ENCODE measurements at places on chromosomes 4 and X.

- no peak for DNase-seq
These were observed 69.4 kb upstream of the CLDN34 start for GRCh38 chrX:9897761-9898161.

GRCh38 chr4:47061435-47061834, 30.1 kb downstream of the GABRB1 start:
- DNase-seq = no peak

DNA sequence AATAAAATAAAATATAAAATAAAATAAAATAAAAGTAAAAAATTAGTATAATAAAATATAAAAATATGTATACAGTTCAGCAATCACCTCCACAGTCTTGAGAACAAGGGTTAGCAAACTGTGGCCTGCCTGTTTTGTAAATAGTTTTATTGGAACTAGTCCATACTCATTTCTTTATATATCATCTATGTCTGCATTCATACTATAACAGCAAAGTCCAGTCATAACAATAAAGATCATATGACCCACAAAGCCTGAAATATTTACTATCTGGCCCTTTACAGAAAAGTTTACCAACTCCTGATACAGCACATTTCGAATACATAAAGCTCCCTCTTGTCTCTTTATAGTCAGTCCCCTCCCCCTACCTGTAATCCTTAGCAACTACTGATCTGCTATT, 111.9 kb downstream of the SLC10A6 start:
- no peak for DNase-seq

- DNase-seq = no peak
These were observed 473.9 kb downstream of the GALNTL6 start for GRCh38 chr4:172287117-172287516.

DNA sequence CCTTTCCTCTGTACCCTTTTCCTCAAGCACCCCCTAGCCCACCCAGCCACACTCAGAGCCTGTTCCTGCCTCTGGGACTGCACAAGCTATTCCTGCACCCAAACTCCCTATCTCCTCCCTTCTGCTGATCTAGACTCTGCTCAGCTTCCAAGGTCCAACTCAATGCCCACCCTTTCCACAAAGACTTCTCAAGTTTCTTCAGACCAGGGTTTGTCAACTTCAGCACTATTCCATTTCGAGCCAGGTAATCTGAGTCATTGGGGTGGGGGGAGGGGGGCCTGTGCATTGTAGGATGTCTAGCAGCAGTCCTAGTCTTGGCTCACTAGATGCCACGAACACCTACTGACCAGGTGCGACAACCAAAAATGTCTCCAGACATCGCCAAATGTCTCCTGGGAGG, 37.3 kb downstream of the PHKA2 start:
- DNase-seq = no peak

- peak; percentile 9 for DNase-seq
These were observed 84.9 kb upstream of the TBL1X start for GRCh38 chrX:9379697-9380551.

GRCh38 chrX:39226251-39226650, 425.0 kb downstream of the MID1IP1 start:
- no peak for DNase-seq

- no peak for DNase-seq
These were observed 134.2 kb downstream of the PWWP3B start for GRCh38 chrX:106302304-106302703.

DNA sequence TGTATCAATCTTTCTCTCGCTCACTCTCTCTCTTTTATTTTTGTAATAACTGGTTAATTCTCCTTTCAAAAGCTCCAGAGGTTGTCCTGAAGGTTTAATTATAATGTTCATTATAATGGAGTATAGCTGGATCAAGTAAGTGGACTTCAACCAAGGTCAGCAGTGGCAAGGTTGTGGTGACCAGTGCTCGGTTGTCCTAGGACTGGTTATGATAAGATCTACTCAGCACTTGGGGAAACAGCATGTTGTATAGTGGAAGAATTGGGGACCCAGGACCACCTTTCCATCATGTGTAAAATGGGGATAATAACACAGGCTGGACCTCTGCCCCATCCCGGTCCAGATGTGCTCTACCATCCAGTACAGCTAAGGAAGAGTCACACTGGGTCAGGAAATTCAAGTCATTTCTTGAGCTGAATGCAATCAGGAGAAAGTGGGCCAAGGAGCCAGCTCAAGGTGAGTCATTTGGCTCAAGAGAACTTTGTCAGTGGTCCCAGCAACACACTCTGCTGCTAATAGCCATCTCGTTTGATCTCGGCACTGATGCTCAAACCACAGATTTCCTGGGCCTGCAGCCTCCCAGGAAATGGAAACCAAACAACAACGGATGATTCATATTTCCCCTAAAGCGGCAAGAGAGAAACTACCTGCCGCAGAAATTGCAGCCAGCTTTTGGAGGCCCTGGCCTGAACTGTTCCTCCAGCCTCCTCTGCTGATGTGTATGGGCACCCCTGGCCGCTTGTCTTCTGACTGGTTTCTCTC, 123.6 kb upstream of the RBPJ start:
- DNase-seq = no peak

- DNase-seq = no peak
These were observed 10.3 kb downstream of the ZDHHC9 start for GRCh38 chrX:129833153-129833990.

GRCh38 chr4:176963121-176963520, 170.4 kb upstream of the VEGFC start:
- DNase-seq = no peak

GRCh38 chrX:129534816-129535578, 5.1 kb upstream of the OCRL start:
- no peak for DNase-seq

DNA sequence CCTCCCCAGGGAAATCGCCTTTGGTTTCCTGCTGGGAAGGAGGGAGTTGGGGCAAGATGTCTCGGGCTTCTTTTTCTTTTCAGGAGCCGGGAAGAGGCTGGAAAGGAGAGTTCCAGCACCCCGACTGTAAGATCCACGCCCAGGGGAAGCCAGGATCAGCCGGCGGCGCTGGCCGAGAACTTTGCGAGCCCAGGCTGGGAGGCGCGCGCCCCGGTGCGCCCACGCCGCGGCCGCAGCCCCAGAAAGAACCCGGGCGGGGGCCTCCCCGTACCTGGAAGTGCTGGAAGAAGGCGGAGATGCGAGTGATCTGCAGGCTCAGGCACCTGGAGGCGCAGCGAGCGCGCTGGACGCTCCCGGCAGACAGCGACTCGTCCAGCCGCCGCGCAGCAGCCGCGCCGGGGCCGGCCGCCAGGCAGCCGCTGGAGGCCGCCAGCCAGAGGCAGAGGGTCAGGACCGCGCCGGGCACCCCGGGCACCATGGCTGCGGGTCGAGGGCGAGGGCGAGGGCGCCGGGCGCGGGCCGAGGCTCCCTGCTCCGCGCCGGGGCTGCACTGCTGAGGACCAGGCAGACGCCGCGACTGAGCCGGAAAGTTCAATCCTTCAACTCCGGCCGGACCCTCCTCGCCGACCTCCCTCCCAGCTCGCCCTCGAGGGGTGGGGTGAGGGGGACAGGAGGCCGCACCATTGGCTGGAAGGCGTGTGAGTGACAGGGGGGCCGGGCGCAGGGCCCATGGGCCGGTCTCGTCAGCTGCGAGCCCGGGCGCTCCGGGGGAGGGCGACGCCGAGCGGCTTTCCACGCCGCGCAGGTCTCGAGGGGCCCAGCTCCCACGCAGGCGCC, at the start of gene ANOS1:
Gene ANOS1, minus strand, starts transcription at position 579 of the 837 bp plus-strand sequence. Its CDS starts 101 bp downstream, at position 478.
- peak; percentile 28 for DNase-seq

- DNase-seq = no peak
These were observed 105.4 kb upstream of the FAM9C start for GRCh38 chrX:13149702-13150350.

DNA sequence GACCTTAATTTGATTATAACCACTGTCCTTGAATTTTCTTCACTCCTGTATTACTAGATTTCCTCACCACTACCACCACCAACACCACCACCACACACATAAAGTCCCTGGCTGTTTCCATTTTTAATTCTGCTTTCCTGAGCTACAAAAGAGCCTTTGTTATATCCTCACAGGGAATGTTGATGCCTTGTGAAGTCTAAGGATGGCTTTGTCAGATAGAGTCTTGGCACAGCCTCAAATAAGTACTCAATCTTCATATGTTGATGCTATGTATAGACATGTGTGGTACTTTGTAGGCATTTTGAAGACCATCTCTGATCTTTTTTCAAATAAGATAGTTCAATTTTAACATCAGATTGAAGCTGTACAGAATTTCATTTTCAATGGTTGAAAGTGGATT, 1016.7 kb upstream of the LCORL start:
- DNase-seq = no peak

DNA sequence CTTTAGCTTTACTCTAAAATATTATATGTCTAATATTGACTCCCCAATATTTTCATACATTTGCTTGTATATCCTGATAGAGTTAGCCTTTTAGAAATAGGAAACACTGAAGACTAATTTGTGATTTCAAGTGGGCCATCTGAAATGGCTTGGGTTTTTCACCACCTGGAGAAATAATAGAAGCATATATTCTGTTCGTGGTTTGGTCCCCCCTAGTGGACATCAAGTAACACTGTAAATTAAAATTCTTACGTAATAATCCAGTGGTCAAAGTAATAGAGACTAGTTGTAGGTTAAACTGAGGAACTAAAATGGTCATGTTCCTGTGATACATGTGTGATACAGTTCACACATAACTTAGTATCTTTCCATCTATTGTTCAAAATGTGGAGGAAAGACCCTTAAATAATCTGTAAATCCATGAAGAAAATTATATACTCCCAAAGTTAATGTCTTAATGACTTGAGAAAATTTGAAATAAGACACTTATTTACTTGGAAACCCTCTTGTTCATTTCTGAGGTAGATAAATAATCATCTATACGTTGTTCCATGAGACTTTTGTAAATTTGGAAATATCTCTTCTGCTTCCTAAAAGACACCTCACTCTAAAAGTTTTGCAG, 79.8 kb upstream of the SMARCAD1 start:
- DNase-seq = peak; percentile 21

DNA sequence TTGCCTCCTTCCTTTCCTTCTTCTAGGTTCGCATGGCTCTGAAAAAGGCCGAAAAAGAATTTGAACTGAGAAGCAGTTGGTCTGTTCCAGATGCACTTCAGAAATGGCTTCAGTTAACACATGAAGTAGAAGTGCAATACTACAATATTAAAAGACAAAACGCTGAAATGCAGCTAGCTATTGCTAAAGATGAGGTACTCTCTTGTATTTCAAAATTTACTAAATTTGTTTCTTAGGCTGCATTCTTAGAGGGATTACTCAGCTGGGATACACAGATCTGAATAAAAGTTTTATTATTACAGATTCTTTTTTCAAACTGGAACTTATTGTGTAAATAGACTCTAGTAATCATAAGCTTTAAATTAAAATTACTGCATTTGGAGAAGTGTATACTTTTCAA, 146.9 kb downstream of the STIM2 start:
- no peak for DNase-seq

- DNase-seq = no peak
These were observed 153.8 kb upstream of the SLC4A4 start for GRCh38 chr4:71185037-71185436.

DNA sequence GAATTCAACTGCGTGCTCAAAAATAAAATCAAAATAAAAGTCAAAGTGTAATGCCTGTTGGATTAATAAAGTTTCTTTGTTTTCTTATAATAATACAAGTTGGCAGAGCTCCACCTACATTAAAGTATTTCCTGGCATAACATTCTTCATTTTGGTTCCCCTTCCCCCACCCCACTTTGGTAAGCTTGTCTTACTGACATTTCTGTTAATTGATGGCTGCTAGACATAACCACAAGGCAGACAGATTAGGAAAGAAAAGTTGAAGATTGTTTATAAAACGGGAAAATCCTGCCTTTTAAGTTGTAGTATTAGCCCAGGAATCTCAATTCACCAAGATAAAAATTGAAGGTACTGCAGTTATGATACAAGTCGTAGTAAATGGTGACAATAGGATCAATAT, 246.5 kb upstream of the RPS6KA3 start:
- no peak for DNase-seq

- no peak for DNase-seq
These were observed 13.2 kb downstream of the AFF2 start for GRCh38 chrX:148513661-148514060.

GRCh38 chr4:88981993-88982392, 75.0 kb downstream of the FAM13A start:
- DNase-seq = no peak

DNA sequence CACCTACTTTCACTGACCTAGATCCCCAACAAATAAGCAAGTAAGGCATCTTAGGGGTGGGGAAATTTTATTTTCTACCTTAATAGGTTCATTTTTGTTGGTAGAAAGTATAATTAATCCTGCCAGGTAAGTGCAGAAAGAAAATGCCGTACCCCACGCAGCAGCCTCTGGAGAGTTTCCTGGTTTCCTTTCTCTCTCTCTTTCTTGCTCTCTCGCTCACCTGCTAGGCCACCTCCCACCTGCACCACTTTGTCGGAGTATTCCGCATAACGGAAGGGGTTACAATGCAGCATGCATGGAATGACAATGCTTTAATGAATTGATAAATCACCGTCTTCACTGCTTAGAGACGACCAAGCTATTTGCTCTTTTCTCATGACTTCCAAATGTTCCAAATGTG, 101.0 kb downstream of the SCD5 start:
- no peak for DNase-seq

- no peak for DNase-seq
These were observed 50.2 kb downstream of the ANKRD17 start for GRCh38 chr4:73208376-73208775.

DNA sequence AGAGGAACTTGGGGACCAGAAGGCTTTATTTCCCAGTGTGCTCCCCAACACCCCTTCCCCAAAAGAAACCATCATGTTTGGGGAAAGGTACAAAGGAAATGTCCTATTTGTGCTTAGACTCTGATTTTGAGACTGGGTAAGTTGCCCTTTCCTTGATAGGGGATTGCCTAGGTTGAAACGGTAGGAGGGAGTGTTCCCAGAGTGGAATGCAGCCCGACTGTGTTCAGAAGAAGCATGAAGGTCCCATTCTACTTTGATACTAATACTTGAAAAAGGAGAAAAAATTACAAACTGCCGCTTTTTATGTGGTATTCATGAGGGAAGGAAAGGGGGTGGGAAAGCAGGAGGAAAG, 32.4 kb upstream of the TMEM131L start:
- no peak for DNase-seq

- DNase-seq = no peak
These were observed 64.5 kb upstream of the STX18 start for GRCh38 chr4:4606321-4606720.

- DNase-seq = no peak
These were observed 81.2 kb downstream of the SHROOM3 start for GRCh38 chr4:76515975-76516843.

GRCh38 chrX:24838629-24839028, 144.9 kb downstream of the POLA1 start:
- DNase-seq = peak; percentile 28

DNA sequence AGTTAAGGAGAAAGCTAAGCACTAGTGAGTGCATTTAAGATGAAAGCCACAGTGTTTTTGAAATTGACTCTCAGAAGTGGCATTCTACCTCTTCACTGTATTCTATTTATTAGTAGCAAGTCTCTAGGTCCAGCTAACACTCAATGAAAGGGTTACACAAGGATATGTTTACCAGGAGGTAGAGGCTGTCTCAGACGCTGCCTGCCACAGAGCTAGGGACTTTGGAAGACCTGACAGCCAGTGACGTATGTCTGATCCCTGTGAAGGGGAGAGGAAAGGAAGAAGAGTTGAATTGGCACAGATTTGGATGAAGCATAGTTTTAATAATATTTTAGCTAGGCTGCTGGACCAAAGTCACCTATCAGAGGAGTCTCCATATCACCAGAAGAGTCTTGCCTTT, 36.5 kb upstream of the KLHL2 start:
- no peak for DNase-seq

GRCh38 chrX:17622331-17622730, 115.0 kb upstream of the SCML1 start:
- DNase-seq = no peak

- no peak for DNase-seq
These were observed 3.9 kb downstream of the SHISA3 start for GRCh38 chr4:42401171-42401570.
